ENCODE measurements at places on chromosomes 7 and 10.

DNA sequence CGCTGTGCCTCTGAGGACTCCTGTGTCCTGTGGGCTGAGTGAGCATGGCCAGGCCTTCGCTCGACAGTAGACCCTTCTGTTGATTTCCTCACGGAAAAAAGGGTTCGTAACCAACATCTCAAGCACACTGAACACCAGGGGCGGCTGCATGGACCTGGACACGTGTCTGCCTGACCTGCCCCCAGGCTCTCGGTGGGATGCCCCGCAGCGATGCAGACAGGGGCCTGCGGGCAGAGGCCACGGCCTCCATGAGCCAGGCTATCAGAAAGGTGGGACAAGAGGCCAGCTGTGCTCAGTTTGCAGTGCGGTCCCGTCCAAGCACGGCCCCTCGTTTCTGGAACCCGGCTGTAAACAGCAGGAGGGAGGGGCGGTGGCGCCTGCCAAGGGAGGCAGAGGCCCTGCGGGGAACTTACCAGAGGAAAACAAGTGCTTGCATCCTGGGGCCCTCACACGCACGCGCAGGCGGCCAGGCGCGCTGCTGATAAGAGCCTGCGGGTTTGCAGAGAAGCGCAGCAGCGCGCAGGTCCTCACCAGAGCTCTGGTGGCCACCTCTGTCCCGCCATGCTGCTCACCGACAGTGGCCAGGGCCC lies 10.6 kb downstream of the GPR146 start:
- no peak for DNase-seq

DNA sequence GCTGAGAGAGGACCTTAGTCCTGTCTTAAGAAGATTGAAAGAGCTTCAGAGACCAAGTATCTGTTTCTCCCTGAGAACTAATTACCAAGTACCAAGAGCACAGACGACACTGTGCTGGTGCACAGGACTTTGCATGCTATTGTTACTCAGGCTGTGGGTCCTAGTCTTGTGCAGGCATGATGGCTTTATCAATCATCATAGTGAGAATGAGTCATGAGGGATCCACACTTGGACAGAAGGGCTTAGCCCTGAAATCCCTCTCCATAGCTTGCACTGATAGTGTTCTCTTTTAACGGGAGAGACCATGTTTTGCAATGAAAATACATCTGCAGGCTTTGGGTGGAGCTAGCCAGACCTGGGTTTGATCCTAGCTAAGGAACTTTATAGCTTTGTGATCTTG lies 93.3 kb downstream of the SORCS3 start:
- no peak for DNase-seq

GRCh38 chr10:73881221-73881919 lies 7.0 kb upstream of the CAMK2G start:
- no peak for DNase-seq

DNA sequence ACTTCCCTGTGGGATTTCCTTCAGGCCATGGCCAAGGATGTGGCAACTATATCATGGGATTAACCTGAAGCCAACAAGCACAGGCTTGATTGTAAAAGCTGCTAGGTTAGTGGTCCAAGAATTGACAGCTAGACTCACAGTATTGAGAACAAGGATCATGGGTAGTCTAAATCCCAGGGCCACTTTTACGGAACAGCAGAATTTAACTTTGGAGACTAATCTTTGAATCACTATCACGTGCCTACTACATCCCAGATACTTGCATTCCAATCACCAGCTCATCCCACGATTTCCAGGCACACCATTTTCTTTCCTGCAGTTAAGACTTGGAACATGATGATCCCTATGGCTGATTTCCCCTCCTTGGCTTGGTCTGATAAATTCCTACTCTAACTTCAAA lies 65.6 kb upstream of the ADO start:
- DNase-seq: no peak

DNA sequence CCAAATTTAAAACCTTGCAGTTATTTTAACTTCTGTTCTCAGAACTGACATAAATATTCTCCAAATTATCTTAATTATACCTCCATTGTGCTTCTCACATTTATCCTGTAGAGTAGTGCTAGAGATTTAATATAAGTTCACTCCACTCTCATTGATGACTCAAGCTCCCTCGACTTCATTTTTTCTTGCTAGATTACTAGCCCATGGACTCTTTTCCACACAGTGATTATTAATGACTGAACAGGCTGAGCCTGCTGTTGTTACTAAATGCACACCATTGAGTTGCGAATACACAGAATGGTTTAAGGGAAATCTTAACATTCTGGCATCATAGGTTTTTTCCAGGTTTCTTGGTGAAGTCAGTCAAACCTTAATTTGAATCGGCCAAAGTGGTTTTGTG lies 179.5 kb upstream of the AKR1E2 start:
- no peak for DNase-seq

DNA sequence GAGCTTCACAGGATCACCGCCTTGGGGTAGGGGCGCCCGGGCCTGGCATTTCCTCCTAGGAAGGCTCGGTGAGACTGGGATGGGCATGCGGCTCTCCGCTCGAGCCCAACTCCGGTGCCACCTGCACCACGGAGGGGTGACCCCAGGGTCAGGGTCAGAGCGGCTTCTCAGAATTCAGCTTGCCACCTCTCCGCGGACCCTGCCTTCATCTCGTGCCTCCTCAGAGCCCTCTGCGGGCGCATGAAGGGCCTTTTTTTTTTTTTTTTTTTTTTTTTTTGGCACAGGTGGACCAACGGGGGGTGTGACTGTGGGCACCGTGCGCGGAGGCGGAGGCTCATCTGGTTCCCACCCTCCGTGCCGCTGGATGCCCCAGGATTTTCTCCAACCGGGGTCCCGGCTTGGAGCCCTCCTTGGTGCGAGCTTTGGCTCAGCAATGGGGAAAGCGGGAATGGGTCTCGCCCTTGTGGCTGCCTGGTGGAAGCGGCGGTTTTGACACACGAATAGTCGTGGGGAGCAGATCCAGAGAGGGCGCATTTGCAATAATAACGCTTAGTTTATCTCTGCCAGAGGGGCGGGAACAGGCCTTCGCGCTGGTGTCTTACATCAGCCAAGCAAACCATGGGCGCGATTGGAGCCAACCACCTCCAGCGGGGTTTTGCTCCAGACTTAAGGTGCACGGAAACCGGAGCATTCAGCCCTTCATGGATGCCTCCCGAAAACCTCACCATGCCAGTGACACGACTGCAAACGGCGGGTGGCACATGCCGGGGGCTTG lies 5.0 kb upstream of the TNRC18 start:
- peak; percentile 29 for DNase-seq

GRCh38 chr7:104045183-104045582 lies 55.7 kb upstream of the RELN start:
- DNase-seq: no peak

- DNase-seq: peak; percentile 100
Observed at GRCh38 chr7:121530227-121531174, 134.4 kb upstream of the FAM3C start.

- DNase-seq: no peak
Observed at GRCh38 chr10:43035800-43036199, 41.1 kb upstream of the RET start.

GRCh38 chr10:49679480-49679893 lies at the start of gene C10orf53:
Gene C10orf53 (plus strand): TSS chr10:49679651. CDS start chr10:49679698, 47 bp downstream.
- DNase-seq: no peak

DNA sequence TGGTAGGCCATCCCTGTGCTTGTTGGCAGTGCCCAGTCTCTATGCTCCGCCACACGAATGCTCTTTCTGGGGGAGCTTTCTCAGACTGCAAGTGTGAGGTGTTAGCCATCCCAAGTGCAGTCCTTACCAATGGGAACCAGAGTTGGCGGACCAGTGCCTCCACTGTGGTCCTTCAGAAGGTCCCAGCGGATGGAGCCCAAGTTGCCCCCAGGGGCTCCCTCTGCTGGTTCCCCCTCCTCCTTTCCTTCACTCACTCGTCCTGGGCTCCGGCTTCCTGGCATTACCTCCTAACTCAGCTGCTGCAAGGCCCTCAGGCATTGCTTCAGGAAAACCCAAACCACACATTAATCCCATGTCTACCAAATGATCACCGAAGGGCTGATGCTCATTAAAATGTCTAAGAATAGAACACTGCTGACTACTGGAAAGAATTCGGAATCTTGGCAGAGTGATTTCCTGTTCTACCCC lies 139.8 kb downstream of the CUBN start:
- DNase-seq: no peak

GRCh38 chr7:66919704-66920103 lies 1.3 kb upstream of the TMEM248 start:
- DNase-seq: no peak

- no peak for DNase-seq
Observed at GRCh38 chr7:44162179-44162578, 21.0 kb upstream of the MYL7 start.

DNA sequence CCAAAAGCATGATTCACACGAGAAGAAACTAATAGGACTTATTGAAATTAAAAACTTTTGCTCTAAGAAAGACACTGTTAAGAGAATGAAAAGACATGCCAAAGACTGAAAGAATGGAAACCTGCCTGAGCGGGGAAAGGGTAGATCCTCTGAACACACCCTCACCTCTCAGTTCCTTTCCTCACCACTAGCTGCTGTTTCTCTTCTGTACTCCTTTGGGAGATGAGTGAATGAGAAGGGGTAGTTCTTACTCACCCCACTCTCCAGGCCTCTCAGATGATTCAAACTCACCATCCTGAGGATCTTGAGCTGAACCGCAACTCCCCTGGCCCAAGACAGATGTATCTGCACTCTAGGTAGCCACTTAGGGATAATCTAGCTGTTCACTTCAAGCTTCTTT lies 41.9 kb downstream of the IQUB start:
- DNase-seq: no peak

DNA sequence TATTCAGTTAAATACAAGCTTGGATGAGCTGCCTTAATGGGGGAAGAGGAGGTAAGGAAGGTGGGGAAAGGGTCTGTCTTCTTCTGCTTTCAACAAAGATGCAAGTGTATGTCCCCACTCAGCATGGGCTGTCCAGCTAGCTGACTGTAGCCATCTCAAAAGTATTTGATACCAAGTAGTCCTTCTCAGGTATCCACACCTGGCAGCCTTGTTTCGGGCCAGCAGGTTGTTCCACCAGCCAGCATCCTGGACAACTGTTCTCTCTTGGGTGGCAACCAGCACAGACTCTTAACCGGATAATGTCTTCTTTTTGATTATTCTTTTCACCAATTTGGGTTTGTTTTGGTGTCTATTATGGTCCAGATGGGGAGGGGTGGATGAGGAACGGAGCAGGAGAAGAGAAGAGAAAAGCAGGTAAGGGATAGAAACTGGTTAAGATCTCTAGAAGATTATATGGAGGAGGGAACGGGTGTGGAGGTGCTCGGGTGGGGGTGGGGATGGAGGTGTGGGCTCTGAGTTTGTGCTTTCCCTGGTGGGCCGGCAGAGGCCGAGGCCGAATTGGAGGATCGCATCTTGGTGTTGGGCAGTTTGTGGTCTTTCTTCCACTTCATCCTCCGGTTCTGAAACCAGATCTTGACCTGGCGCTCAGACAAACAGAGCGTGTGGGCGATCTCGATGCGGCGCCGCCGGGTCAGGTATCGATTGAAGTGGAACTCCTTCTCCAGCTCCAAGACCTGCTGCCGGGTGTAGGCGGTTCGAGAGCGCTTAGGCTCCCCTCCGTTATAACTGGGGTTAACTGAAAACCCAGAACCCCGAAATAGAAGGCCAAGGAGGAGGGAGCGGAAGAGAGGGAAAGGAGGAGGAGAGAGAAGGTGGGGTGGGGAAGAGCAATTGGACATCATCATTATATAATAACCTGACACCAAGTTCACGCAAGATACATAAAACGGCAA lies 1.5 kb downstream of the HOXA4 start:
- DNase-seq: peak; percentile 39

DNA sequence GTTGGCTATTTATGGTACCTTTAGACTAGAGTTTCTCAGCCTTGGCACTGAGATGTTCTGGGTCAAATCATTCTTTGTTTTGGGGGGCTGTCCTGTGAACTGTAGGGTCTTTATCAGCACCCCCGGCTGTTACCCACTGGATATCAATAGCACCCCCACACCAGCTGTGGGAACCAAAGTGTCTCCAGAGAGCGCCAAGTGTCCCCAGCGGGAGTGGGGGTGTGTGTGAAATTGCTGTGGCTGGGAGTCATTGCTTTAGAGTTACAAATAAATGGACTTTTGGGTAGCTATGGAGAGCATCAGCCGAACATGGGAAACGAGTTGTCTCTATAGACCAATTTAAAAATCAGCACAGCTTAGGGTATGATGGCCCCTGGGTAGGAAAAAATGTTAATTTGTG lies 111.3 kb upstream of the C1QL3 start:
- no peak for DNase-seq

- DNase-seq: no peak
Observed at GRCh38 chr7:121824276-121824675, 48.7 kb upstream of the PTPRZ1 start.

DNA sequence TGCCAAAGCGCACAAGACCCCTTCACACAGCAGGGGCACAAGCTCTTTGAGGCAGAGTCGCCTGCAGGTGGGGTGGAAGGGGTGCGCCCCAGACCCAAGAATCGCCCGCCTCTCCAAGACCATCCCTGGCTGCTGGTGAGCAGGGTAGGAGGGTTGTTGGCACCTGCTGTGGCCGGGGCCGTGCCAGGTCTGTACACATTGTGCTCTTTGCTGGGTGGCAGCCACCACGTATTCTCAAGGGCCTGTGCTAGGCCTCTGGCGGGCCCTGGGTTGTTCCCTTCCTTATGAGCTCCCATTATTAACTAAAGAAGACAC lies 84.4 kb downstream of the LHPP start:
- no peak for DNase-seq

GRCh38 chr10:128286141-128286761 lies 160.0 kb upstream of the MKI67 start:
- DNase-seq: no peak

DNA sequence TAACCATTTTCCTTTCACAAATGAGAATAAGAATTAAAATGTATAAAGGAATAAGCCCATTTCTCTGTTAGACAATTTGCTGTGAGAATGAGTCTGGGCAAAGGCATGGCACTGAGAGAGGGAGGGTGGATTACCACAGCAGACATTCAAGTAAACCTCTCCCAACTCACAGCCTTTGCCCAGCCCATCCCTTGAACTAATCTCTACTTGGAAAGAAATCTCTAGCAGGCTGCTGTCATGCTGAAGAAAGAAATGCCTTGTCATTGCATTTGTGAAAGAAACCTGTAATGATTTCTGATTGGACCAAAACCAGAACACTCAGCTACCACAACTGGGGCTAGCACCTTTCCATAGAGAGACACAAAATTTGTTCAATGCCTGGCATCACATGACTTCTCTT lies 39.2 kb downstream of the CH25H start:
- DNase-seq: no peak

DNA sequence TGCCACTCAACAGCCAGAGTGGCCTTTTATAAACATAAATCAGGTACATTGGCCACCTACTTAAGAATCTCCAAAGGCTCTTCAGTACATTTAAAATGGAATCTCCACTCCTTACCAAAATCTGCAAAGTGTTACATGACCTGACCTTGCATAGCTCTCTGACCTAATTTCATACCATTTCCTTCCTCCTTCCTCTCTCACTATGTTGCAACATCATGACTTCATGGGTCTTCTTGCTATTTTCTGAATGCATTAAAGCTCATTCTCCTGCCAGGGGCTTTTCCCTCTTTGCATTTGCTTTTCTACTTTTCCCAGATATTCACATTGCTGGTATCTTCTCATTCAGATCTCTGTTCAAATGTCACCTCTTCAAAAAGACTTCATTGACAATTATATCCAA lies 22.1 kb upstream of the PPP1R17 start:
- no peak for DNase-seq

- no peak for DNase-seq
Observed at GRCh38 chr7:55498142-55498541, 74.2 kb downstream of the VOPP1 start.

GRCh38 chr7:52826515-52827265 lies 208.7 kb upstream of the POM121L12 start:
- DNase-seq: no peak

- no peak for DNase-seq
Observed at GRCh38 chr7:99314504-99314903, 11.2 kb upstream of the ARPC1A start.
